ENCODE measurements at places on chromosomes 7 and 10. TPM values are rescaled to one million over a fixed set of nuclear protein-coding genes. Genes with fewer than 3 reads are reported as not detected.

GRCh38 chr10:61785473-61786105, 115.9 kb upstream of the ARID5B start:
- no peak for DNase-seq

DNA sequence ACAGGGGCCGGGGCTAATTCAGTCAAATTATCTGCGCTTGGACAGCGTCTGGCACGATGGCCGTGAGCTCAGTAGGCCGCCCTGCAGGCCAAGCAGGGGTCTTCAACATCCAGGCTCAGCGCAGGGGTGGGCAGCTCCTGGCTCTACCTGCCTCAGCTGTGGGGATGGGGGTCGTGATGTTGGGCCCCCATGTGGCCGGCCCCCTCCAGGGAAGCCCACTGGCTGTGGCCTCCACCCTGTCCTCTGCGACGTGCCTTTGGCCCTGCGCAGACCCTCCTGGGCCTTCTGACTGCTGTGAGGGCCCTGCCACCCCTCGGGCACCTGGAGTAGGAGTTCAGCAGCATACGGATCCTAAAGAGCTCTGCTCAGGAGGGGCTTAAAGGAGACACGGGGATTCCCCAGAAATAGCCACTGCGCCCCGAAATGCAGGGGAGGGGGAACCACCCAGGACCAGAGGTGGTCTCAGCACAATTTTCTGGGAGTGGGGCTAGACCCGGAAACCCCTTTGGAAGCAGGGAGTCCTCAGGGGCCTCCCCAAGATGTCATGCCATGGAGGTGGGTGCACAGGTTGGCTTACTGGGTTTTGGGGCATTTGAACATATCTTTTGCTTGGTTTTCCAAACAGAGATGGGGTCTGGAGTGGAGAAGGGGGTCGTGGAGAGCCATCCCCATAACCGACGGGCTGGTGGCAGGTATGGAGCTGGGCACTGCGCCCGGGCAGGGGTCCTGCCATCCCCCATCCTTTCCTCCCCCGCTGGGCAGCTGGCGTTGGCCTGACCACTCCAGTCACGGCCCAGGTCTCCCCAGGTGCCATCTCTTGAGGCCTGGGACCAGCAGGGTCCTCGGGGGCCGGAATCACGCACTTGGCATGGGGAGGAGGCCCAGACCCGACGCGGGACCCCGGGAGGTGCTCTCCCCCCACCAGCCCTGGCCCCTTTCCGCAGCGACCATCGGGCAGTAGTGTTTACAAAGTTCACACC, 4.0 kb upstream of the ADAP1 start:
- DNase-seq: no peak

- peak; percentile 92 for DNase-seq
Observed at GRCh38 chr7:101138213-101138870, 11.4 kb downstream of the SERPINE1 start.

GRCh38 chr10:18497806-18498369, 153.5 kb downstream of the NSUN6 start:
- no peak for DNase-seq

DNA sequence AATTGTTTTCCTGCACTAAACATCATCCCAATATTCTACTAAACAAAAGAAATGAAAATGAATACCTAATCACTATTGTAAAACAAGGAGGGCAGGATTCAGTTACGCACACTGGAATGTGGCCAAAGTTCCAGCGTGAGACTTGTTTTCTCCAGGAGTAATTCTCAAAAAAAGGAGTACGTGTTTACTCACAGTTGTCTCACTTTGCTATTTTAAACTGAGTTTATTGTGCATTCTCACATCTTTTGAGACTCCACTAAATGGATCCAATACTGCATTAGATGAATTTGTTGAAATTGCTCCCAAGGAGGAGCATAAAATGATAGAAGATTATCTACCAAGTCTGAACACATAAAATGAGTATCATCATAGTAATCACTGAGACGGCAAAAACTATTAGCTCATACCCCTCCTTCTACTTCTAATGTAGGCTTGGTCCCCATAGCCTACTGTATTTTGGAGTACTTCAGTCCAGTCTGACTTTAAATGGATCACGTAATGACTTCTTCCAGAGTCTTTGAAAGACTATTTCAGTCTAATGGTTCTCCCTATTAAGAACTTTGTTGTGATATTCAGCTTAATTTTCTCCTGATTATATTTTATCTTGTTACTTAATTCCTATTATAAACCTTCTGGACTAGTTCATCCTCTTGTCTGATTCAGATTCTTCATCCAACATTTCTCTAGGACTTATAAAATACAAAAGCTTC, 3.8 kb downstream of the GRM3 start:
- no peak for DNase-seq

GRCh38 chr10:101687071-101687658, 7.8 kb downstream of the FBXW4 start:
- no peak for DNase-seq

DNA sequence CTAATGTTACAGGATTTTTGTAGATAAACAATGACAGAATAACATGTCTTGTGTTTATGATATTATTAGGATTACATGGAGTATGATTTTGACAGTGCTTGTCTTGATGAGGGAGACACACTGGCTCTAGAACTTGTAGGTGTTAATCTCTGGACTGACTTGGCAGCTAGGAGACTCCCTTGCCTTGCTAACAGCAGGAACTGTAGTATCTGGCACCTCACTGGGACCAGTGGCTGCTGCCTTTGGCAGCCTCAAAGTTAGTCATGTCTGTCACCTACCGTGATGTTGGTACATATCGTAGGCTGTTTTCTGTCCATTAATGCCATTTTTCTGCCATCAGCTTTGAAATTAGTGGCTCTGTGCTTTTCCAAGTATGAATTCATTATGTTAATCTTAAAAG, 261.5 kb downstream of the CDK14 start:
- DNase-seq: peak; percentile 19

GRCh38 chr10:6164271-6165095, 38.2 kb upstream of the PFKFB3 start:
- no peak for DNase-seq

DNA sequence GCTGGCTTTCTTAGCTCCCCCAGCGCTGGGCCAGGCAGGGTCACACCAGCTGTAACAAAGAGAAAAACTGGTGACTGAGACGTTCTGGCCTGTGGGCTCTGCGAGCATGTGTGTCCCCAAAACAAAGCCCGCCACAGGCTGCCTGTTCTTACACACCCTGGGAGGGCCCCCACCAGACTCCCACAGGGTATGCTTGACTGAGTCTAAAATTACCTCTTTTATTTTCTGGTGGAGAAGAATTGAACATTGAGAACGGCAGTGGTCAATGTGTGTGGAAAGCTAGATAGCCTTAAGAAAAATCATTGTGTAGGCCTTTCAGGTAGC, 808 bp downstream of the C10orf71 start:
- DNase-seq: no peak

DNA sequence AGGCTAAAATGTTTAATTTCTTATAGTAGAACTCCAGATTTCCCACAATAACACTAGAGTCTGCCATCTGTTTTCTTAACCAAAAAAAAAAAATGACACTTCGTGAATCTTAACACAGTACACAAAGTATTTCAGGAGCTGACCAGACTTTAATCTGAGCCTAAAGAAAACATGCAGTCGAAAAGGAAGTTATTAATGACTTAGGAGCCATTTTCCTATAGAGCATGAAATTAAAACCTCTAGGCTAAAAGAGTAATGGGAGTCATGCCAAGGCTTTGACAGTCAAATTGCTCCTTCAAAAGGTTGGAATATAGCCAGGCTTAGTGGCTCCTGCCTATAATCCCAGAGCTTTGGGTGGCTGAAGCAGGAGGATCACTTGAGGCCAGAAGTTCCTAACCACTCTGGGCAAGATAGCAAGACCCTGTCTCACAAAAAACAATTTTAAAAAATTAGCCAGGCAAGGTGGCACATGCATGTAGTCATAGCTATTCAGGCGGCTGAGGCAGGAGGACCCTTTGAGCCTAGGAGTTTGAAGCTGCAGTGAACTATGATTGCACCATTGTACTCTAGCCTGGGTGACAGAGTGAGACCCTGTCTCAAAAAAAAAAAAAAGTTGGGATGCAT, 13.6 kb downstream of the MICU1 start:
- no peak for DNase-seq

DNA sequence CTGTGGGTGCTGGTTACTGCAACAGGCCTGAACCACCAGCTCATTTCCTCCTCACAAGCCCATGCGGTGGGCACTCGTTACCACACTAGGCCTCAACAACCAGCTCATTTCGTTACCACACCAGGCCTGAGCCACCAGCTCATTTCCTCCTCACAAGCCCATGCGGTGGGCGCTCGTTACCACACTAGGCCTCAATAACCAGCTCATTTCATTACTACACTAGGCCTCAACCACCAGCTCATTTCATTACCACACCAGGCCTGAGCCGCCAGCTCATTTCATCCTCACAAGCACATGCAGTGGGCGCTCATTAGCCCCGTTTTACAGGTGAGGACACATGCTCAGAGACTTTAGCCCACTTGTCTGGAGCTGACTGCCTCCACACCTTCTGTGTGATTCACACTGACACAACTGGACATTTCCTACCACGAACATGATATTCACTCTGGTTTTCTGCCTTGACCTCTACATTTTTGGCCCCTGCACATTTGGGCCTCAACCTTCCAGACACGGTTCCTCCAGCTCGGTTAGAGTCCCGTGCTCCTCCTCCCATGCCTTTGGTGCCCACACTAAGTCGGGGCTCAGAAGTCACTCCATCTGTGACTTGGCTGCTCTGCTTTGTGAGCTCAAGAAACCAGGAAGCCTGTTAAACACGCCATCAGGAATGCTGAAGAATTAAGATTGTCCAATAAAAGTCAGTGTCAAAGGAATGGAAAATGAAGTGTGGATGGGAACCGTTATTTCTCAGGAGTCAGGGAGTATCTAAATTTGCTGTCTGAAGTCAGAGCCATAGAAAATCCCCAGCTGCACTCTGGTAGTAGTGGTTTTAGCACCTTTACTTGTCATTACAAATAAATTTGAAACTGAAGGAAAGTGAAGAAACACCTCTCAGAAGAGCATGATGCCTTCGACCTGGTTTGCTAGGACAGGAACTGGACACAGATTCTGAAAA, 55.8 kb upstream of the LANCL2 start:
- DNase-seq: no peak

GRCh38 chr7:68984306-68984705, 614.0 kb upstream of the AUTS2 start:
- peak; percentile 12 for DNase-seq

DNA sequence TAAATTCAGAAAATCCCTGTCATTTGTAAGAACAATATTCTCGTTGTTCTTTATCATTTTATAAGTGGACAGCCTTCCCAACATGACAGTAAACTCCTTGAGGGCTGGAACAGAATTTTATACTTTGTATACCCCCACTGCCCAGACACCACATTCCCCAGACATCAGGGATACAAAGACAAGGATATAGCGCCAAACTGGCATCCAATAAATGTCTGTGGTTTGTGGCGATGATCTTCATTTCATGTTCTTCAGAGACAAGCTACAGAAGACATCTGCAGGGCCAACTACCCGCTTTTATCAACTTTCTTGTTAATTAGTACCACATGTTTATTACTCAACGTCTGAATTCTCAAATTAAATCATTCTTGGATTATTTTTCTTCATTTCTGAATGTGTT, 155.9 kb downstream of the ATE1 start:
- DNase-seq: no peak

DNA sequence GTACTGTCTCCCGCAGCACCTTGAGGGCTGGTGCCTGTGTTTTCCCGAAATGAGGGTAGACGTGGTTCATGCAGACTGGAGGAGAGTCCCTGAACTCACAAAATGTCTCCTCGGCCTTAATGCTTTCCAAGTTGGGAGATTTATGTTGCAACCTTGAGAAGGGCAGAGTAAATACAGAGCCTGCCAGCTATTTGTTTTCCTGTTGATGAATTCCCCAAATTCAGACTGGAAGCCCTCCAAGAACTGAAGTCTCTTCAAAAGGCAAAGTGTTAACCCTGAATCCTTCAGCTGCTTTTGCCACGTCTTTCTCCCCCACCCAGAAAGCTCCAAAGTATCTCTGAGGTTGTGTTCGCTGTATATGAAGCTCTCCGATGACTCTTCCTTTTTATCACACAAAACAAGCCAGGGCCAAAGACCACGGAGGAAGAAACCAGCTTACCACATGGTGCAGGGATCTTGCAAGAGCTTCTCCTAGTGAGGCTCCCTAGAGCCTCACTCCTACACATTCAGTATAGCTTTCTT, 254.7 kb upstream of the NFE2L3 start:
- DNase-seq: no peak

GRCh38 chr7:26284995-26285632, 6.5 kb upstream of the SNX10 start:
- DNase-seq: no peak

GRCh38 chr7:43112941-43113621, 634 bp downstream of the HECW1 start:
- DNase-seq: peak; percentile 53

GRCh38 chr7:129779602-129780256, 168.2 kb downstream of the NRF1 start:
- peak; percentile 42 for DNase-seq

DNA sequence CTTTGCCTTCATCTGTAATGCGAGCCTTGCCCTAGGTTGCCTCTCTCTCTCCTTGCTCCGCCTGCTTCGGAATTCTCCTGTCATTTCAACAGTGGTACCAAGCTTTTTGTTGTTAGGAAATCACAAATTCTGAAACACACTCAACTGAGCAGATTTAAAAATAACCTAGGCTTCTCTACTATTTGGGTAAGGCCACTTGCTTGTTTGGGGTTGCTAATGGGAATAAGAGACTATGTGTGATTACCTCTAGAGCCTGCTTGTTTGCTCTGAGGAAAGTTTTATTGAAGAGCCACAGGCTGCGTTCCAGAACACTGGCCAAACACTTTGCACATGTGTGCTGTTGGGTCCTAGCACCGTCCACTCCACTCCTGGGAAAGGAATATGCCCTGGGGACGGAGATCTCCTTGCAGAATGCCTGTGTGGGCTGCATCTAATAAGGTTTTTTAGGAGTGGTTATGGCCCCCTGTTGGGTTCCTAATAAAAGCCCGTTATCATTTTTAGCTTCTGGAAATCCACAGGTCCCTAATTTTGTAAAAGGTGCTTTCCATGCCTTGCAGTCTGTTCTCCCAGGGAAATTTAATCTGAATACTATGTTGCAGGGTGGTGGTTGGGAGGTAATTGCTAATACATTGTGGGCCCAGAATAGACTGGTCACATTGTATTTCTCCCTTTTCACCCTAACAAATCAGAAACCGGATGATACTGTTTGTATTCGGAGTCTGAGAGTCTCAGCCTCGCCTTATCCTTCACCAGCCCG, 68.7 kb upstream of the KLF6 start:
- no peak for DNase-seq

DNA sequence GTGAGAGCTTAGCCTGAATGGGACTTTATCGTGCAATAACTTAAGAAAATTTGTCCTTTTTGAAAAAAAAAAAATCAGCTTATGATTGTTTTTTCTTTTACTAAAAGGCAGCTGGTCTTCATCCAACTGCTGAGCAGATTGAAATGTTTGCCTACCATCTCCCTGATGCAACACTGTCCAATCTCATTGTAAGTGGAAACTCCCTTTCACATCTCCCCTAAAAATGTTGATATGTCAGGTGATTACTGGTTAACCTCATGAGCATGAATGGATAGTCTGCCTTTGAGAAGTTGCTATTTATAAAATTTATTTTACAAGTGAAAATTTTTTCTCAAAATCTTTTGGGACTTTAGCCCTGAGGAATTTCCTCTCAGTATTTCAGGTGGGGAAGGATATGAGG, 17.8 kb upstream of the HKDC1 start:
- no peak for DNase-seq

PAX2 gene
- total RNA-seq: not detected

EBF3 gene
- 3.1 TPM for total RNA-seq

WNT8B gene
- not detected for total RNA-seq

YWHAG gene
- total RNA-seq: 74.2 TPM

FAM25A gene
- 12.0 TPM for total RNA-seq

TAX1BP1 gene
- total RNA-seq: 18.6 TPM
